IMR-90 (cell line): ENCODE measurements at places on chromosomes 11 and 22. TPM values are rescaled to one million over a fixed set of nuclear protein-coding genes. Genes with fewer than 3 reads are reported as not detected.

NLRP14 gene
- not detected in 2 replicates for polyA plus RNA-seq

DNAJC4 gene
- polyA plus RNA-seq = 22.8 and 30.3 TPM in 2 replicates

KRTAP5-9 gene
- polyA plus RNA-seq = 0.09 TPM in 1 of 2 replicates, not detected in the other

FOLR3 gene
- 0.27 and 0.29 TPM in 2 replicates for polyA plus RNA-seq

OR52N2 gene
- polyA plus RNA-seq = not detected in 2 replicates

DDX25 gene
- not detected in 2 replicates for polyA plus RNA-seq

SPA17 gene
- polyA plus RNA-seq = 10.6 and 11.5 TPM in 2 replicates

FAM227A gene
- polyA plus RNA-seq = 1.1 and 1.4 TPM in 2 replicates

FOLH1 gene
- polyA plus RNA-seq = not detected in 2 replicates

TLCD5 gene
- 6.8 and 9.5 TPM in 2 replicates for polyA plus RNA-seq

MYBPC3 gene
- not detected in 2 replicates for polyA plus RNA-seq

AGBL2 gene
- polyA plus RNA-seq = 1.2 and 1.5 TPM in 2 replicates

UBTFL1 gene
- polyA plus RNA-seq = not detected in 2 replicates

DNA sequence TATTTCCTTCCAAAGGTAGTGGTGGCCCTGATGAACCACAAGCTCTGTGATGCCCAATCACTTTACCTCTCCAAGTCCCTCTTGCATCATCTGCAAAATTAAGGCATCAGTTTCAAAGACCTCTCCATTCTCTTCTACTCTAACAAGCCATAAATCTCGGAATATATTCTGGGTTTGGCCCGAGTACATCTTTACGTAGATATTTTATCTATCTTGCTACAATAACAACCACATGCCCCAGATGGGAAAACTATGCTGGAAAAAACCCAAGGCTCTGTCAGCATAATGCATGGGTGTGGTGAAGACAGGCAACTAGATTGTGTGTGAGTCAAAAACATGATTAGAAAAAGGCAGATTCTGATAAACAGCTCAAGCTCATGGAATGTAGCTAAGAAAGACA is 228.2 kb upstream of the BLID start:
- DNase-seq = peak; percentile 94

DNA sequence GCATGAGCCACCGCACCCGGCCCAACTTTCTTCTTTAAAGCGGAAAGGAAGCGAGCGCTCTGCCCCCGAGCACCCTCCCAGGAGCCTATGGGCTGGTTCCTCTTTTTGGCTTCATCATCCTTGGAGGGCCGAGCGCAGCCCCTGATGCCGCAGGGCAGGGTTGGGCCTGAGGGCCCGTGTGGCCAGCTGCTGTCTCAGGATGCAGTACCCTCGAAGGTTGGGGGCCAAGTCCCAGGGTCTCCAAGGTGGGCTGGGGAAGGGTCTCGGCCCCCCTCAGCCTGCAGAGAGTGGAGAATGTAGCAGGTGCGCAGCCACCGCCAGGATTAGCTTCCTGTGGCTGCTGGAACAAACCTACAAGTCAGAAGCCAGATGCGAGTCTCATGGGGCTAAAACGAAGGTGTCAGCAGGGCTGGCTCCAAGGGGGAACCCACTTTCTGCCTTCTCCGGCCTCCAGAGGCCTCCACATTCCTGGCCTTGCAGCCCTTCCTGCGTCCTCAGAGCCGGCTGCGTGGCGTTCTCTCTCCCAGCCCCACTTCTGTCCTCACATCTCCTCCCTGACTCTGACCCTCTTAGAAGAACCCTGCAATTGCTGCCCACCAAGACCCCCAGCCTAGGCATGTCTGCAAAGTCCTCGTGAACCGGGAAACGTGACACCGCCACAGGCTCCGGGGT is 2.9 kb downstream of the PANX2 start:
- no peak for DNase-seq

GRCh38 chr11:10730151-10730550 is 20.9 kb upstream of the CTR9 start:
- DNase-seq = no peak

DNA sequence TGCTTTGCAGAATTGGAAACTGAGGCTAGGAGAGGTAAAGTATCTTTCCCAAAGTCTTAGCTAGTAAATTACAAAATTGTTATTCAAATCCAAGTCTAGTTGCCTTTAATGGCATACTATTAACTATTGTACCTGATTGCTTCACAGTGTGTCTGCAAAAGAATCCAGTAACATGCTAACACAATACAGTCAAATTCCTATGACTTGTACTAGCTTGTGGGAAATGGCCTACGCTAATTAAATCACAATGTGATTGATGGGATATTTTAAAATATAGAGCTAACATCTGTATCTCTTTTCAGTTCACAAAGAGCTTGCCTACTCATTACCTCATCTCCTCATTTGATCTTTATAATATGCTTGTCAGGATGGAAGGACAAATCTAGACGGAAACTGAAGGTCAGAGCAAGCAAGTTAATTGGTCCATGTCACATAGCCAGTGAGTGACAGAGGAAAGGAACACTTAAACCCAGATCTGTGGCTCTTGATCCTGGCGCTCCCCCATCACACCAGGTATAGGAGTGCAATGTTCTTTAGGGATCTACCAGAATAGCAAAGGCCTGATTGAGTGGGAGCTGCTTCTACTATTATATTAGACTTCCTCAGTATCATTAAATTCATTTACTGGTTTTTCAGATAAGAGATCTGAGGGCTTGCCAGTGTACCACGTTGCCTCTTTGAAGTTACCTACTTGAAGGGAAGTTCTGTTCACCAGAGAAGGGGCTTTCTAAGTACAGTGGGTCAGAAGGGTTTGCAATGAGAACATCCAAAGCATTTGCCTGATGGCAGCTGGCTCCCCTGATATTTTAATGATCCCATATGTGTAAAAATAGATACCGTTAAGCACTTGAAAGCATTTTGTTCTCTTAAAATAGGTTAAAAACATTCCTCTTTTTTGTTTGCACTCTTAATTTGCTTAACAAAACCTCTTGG is 213.6 kb upstream of the SESN3 start:
- DNase-seq = no peak

DNA sequence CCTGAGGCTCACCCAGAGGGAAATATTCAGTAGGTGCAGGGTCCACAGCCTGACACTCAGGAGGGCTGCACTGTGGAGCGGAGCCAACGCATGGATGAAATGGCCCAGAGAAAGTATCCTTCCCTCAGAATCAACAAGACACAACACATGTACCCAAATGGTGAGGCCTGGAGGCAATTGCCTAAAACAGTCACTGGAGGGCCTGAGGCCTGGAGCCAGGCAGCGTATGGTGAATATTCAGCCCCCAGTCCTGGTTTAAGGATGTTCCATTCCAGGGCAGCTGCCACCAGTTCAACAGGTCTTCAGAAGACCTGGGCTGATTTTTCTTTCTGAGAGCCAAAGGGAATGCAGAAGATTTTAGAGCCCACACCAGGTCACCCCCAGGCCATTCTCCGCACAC is 264.8 kb downstream of the INSC start:
- DNase-seq = no peak

DNA sequence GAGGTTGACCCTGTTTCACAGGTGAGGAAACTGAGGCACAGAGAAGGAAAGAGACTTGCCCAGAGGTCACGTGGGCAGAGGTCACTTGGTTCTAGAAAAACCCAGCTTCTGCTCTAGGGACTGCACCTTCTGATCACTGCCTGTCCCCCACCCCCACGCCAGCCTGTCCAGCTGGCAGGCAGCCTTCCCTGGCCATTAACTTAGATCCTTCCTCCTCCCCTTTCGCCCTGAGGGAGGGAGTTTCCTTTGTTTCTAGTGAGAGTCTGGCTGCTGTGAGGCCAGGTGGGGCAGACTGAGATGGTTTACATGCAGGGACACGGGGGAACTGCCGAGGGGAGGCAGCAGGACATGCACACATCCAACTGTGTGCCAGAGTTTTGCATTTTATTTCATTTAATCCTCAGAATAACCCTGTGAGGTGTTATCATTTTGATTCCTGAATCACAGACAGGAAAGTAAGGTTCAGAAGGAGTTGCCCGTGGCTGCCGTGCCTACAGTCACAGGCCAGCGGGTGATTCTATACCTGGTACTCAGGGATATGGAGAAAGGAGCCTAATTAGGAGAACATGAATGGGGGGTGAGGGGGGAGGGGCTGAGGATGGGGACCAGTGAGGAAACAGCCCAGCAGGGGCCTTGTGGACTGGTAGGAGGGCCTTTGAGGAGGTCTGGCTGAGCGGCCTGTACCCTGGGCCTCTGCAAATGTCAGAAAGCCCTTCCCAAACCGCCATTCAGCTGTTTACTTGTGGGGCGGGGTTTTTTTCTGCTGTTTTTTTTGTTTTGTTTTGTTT is 3.4 kb downstream of the FAM83F start:
- peak; percentile 36 for DNase-seq

DNA sequence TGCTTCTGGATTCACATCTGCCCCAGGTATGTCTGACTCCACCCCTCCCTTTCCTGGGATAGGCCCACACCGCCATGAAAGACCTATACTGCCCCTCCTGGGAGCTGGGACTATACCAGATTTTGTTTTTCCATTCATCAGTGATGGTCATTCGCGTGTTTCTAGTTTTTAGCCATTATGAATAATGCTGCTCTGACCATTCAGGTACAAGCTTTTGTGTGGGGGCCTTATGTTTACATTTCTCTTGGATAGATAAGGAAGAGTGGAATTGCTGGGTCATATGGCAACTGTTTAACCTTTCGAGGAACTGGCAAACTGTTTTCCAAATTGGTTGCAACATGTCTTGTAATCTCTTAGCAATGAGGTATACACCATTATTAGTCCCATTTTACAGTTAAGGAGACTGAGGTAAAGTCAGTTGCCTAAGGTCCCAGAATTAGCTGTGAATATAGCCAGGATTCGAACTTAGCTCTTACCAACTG is 1.2 kb upstream of the TBC1D10A start:
- DNase-seq = no peak

DNA sequence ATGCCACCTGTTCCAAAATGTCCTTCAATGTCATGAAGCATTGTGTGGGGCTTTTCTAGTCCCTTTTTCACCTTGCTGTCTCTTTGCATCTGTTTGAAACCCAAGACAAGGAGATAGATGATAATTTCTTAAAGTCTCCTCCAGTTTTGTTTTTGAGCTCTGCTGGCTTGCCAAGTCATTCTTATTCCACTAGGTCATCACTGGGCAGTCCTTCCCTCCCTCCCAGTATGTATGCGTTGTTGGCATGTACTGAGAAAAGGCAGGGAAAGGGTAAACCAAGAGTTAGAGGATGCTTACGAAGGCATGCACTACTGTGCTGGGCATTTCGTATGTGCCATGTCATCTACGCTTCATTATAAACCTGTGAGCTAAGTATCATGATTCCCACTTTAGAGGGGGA is 78.6 kb downstream of the PARVA start:
- DNase-seq = peak; percentile 88

DNA sequence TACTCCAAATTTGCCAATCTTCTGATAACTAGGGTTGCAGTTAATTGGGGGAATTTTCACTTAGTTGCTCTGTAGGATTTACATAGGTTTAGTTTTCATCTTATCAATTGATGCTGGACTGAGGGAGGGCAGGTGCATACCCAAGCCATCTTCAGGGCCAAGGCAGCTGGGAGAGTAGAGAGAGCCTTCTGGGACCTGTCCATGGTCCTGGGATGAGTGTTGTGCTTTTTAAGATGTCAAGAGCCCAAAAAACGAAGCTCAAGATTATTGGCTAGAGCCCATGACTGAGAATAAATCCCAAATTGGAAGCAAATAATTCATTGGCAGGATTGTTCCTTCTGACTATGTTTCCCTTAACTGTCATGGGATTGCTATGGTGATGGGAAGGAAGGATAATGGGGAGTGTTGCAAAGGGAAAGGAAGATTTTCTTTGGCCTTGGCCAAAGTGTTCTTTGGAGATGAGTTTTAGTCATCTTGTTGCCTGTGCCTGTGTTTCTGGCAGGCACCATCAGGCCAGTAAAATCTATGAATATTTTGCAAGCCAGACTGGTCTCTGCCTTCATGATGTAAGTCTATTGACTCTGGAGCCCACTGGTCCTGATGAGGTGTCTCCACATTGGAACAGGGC is 4.5 kb downstream of the SLC22A6 start:
- DNase-seq = peak; percentile 3

DNA sequence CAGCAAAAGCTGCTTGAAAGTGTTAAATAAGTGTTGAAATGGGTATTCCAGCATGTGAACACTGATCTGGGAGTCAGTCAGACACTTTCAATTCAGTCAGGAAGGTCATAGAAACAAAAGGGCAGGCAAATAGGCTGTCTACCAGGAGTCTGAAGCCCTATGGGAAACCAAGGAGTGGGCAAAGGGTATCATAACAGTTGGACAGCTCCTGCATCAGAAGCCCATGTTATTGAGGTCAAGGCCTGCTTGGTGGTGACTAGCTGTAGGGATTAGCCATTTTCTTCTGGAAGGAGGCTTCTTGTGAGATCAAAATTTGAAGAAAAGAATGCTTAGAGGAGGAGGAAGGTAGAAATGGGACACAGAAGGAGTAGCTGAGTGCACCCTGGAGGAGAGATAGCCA is 97.3 kb downstream of the STIM1 start:
- no peak for DNase-seq

GRCh38 chr11:103811870-103812455 is 224.5 kb upstream of the DDI1 start:
- DNase-seq = no peak

GRCh38 chr11:94533206-94533605 is 10.5 kb upstream of the FUT4 start:
- no peak for DNase-seq

DNA sequence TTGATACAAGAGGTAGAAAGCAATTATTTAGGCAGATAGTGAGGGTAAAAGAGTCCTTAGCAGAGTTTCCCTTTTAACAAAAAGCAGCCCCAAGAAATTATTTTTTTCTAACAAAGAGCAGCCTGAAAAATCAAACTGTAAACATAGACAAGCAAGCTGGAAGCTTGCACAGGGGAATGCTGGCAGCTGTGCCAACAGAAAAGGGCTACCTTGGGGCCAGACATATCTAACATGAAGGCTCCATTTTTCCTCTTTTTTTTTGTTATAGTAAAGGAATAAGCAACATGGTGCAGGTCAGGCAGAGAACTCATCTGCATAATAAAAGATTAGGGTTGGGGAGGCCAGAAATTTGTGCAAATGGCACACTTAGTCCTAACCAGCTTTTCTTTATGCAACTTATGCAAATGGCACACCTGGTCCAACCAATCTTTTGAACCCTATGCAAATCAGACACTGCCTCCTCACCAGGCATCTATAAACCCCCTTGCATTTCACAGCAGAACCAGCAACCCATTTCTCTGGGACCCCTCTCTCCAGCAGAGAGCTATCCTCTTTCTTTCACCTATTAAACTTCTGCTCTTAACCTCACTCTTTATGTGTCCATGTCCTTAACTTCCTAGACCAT is 41.8 kb downstream of the PDGFD start:
- DNase-seq = no peak

DNA sequence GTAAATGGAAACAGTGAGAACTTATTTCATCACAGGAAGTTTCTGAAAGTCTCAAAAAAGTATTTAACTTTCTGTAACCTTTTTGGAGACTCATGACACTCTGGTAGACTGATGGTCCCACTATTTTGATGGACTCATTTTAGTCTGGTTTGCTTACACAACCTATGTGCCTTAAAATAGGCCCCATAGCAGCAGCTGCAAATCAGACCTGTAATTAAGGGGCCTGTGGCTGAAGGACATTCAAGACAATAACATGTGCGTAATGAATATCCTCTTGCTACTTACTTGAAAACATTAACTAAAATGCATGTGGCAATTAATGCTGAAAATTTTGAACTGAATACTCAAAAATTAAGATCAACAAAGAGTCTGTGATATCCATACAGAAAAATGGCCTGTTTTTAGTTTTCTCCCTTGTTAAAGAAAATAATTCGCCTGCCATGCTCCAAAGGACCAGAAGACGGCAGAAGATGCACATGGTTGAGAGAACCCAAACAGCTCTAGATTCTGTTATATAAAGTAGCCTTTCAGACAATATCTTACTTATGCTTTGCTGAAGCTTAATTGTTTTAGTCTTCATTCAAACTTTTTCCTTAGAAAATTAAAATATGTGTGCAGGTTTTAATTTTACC is 568.5 kb downstream of the KCNA4 start:
- DNase-seq = peak; percentile 25

- DNase-seq = peak; percentile 85
Measured at GRCh38 chr22:40665312-40665711, 14.0 kb upstream of the MCHR1 start.
